ENCODE measurements at places on chromosomes 5 and 9.

DNA sequence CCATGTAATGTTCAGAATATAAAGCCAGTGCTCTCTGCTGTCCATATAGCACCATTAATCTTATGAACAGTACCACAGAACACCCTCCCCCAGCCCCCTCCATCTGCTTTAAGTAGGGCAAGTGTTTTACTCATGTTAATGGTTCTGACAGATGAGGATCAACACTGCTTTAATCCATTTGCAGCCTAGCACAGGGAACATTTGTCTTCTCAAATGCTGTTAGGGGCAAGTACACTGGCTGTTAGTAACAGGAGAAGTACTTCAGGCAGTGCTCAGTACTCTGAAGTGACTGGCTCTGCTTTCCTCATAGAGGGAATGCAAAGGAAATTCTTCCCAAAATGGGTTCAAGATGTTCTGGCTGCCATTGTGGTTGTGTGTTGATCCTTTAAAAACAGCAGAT lies 202.6 kb downstream of the DCP2 start:
- no peak for DNase-seq

- no peak for DNase-seq
These were observed 309.0 kb upstream of the FBXL7 start for GRCh38 chr5:15191012-15191411.

GRCh38 chr9:38067859-38068681 lies 957 bp downstream of the SHB start:
- DNase-seq: no peak

- no peak for DNase-seq
These were observed 452.8 kb downstream of the ENC1 start for GRCh38 chr5:74187757-74188156.

DNA sequence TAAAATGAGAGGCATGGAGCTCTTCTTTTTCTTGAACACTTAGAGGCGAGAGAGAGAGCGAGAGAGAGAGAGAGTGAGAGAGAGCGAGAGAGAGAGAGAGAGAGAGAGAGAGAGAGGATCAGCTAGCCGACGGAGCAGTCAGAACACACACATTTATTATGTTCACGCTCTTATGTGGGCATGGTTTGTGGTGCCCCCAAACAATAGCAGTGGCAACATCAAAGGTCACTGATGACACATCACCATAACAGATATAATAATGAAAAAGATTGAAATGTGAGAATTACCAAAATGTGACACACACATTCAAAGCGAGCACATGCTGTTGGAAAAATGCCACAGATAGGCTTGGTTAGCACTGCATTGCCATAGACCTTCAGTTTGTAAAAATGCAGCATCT lies 116.1 kb downstream of the KDM4C start:
- DNase-seq: no peak

GRCh38 chr5:54206580-54207229 lies 103.7 kb downstream of the ARL15 start:
- DNase-seq: no peak

DNA sequence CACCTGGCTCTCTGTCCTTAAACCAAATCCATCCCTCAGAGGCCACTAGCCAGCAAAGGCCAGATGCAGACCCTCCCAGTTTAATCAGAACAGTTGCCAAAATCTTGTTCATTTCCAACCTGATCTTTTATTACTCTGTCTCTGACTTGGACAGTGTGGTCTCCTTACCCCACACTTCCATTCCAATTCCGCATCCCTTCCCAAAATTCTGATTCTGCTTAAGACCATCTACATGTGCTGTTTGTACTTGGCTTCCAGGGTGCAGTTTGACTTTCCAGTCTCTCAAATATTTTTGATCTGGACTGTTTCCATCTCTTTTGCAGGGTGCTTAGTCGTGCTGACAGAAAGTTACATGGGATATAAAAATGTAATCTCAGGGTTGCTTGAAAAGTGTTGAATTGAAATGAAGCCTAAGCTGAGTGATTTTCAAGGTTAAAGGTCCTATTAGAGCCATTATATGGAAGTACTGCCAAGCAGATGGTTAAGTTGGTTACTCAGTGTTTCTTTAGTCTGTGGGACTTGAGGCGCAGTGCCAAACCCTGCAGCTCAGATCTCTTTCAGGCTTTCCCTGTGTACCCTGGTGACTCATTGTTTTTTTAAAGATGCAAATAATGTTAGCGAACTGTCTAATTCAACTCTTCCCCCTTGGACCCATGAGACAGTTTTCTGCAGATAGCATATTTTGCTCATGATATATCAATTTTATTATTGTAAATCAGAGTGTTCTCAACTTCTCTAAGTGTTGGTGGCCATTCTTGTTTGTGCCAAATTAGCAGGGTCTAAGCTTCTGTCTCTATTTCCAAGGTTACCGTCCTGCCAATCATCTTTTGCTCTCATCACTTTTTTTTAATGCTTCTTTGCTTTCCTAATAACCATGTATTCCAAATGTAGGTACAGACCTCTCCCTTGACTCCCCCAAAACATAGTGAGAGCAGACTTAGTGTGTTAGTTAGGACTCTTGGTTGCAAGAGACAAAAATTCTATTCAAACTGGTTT lies 18.2 kb upstream of the DCP2 start:
- no peak for DNase-seq

DNA sequence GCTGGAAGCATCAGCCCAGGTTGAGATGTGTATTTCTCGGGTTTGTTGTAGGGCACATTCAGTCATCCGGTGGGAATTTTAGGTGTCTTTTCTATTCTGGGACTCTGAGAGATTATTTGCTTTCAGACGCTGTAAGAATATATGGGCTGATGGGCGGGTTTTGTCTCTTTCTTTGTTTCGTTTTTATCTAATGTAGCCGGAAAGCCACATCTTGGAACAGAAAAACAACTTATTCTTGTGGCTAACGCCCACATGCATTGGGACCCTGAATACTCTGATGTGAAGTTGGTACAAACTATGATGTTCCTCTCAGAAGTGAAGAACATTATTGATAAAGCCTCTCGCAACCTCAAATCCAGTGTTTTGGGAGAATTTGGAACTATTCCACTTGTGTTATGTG lies 22.4 kb downstream of the SCGB3A1 start:
- no peak for DNase-seq

DNA sequence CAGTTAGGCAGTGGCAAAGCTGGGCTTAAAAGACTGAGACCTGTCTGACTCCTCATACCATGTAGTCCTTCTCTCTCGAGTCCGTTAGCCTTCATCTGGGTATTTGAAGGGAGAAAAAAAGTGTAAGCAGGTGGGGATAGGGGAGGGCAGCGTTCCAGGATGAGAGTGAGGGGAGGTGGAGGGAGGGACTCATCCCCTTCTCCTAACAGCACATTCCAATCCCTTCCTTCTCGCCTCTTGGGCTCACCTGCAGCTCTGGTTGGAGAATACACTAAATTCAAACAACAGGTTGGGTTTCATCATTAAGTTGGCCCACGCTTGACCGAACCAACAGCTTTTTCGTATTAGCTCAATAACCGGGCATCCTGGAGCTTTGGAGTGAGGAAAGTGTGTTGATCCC lies 3.6 kb downstream of the NEURL1B start:
- DNase-seq: no peak

DNA sequence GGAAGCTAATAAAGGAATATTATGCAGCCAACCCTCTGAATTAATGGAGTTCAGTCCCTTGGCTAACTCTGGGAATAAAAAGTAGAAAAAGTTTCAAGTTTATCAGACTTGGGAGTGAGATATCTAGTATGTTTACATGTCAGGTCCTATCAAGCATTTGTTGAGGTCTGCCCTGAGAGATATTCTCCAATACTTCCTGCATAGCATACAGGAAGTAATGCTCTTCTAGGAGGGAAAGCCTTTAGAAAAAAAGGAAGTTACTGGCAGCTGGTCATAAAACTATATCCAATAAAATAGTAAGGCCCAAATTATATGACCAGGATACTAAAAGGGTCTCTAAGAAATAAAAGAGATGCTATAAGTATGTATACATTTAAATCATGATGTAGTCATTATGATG lies 594.1 kb upstream of the FTMT start:
- DNase-seq: no peak

DNA sequence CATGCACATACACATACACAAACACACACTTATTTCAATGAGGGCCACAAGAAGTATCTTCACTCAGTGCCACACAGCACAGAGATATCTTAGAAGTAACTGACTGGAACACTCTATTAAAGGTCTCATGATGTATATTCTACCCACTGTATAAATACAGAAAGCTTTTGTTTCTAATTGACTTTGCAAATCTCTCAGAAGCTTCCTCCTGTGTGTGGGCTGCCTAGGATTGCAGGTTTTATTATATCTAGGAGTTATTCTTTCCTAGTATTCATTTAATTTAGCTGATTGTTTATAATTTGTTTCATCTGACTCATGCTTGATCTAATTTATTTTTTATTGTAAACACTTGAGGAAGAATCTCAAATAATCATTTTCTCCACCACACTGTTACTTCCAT lies 262.4 kb upstream of the ACTBL2 start:
- DNase-seq: no peak

- no peak for DNase-seq
These were observed 509.1 kb downstream of the CDH12 start for GRCh38 chr5:22344000-22344399.

DNA sequence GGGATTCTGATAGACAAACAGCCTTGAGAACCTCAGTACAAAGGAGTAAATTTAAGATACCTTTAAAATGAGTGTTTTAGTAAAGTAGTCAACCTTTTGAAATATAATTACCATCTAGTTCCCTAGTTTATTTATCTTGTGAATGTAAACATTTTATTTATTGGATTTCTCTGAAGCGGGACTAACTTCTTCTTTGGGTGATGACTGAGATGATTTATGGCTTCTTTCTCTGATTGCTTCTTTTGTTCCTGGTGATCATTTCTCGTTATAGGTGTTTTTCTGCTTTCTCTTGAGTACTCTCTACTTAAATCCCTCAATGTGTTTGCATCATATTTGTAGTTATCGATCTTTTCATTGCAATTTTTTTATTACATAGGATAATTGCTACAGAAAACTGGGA lies 33.2 kb downstream of the PRDM6 start:
- DNase-seq: no peak

DNA sequence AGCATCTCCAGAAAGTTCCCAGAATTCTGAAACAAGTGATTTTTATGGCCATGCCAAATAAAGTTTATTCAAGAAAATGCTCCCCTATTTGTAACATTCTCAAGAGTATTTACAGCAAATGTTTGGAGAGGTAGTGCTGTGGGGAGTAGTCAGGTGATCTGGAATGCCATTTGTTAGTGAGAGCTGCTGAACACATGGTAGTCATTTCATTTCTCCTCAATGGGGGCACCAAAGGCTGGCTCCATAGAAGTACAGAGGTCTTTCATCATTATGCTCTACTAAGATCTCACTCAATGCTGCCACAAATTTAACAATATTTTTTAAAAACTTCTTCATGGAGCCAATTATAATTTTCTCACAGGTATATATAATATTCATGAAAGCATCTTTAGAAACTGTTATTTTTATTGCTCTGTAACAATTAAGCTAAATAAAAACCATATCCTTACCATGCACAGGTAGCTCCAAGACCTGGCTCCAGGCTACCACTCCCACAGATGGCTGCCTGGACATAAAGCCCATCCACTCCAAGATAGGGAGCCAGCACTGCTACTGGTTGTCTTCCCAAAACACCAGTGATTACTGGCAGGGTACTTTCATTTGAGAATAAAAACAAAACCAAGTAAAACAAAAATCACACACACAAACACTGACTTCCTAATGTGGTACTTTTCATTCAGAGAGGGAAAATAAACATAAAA lies 200.8 kb downstream of the PLK2 start:
- no peak for DNase-seq

DNA sequence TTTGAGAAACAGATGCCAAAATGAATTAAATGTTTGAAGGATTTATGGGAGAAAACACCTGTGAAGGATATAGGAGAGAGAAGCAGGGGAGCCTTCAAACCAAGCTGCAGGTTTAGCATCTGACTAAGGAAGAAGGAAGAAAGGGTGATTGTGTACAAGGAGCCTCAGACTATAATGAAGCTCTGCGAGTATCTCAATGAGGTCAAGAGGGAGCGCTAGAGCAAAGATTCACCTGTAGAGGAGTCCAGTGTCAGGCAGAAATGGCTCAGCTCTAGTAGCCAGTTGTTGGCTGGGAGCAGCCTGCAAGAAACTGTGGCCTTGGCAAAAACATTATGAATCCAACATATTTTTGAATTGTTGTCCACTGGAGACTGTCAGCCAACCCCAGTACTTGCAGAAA lies 20.0 kb upstream of the GHR start:
- DNase-seq: no peak

- DNase-seq: no peak
These were observed 74.6 kb downstream of the CFAP95 start for GRCh38 chr9:69895185-69895584.

GRCh38 chr5:14752497-14753071 lies 88.1 kb downstream of the OTULIN start:
- no peak for DNase-seq

DNA sequence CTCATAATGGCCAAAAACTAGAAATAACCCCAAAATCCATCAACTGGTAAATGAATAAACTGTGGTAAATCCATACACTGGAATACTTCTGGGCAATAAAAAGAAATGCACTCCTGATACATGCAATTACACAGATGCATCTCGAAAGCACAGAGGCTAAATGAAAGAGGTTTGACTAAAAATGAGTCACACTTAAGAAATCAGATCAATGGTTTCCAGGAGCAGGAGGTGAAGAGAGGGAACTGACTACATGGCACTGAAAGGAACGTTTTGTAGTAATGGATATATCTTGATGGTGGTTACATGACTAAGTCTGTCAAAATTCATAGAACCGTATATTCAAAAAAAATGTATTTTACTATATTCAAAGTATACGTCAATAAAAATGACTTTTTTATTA lies 42.4 kb downstream of the STRBP start:
- no peak for DNase-seq

GRCh38 chr5:141603923-141604717 lies 14.7 kb downstream of the DIAPH1 start:
- peak; percentile 9 for DNase-seq

DNA sequence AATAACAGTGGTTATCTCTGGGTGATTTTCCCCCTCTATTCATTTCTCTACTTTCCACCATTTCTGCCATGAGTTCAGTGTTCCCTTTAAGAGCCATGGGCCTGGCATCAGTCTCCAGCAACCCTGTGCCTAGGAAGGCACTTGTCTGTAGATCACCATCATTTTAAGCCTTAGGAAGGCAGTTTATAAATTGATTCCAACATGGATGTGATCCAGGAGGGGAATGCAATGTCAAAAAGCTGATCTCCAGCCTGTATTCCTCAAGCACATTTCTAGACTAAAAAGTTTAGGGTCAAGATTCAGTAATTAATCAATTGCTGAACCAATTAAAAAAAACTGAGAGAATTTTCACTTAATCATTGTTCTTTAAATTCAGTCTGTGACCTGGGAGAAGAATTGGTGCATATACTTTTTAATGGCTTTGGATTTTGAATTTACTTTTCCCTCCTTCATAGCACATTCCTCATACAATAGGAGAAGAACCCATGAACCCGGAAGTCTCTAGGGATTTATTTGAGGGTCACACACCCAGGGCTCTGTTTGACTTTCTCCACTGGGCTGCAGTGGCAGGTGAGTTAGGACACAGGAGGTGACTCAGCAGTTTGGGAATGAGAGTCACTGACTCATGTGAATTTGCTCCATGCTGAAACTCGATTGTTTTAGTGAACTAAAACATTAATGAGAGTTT lies 6.1 kb upstream of the ERMP1 start:
- peak; percentile 11 for DNase-seq

Data from OCI-LY7 (cell line).